ENCODE measurements at places on chromosomes 1 and 21.

DNA sequence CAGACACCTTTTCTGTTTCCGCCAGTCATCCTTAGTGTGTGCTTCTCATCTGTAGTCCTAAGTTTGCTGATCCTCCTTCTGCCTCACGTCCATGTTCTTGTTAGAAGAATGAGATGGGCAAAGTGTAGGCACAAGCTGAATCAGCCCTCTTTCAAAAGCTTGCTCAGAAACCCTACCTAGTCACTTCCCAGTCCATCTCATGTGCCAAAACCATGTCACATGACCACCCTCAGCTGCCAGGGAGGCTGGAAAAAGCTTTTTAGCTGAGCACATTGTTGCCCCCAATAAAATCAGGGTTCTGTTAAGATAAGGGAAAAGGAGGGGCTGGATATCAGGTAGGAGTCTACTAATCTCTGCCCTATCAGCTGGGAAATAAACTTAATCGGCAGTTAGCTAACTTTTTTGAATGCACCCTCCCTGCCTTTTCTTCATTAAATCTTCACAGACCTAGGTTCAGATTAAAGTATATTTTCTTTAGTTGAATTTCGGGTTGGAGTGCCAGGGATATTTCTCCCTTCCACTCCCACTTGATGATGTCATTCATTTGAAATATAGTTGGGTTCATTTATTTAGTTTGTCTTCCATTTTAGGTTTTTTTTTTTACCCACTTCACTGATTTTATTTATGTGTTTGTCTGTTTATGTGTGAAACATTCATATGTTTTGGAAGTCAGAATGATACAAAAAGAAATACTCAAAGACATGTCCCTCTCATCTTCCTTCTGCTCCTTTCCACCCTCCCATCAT lies 129.2 kb downstream of the ROR1 start:
- no peaks in the 10 kb centered on the region for H3K27me3 ChIP-seq
- no peak for DNase-seq
- H3K27ac ChIP-seq = no peak overlapping the region
- H3K4me3 ChIP-seq = no peak overlapping the region

- peak overlapping the region; percentile 92 for H3K27ac ChIP-seq
- no peaks in the 10 kb centered on the region for H3K36me3 ChIP-seq
- H3K4me1 ChIP-seq = peaks cover 23% of the 10 kb centered on the region
- H3K27me3 ChIP-seq = no peaks in the 10 kb centered on the region
- H3K4me3 ChIP-seq = no peak overlapping the region
- peak; percentile 52 for DNase-seq
Observed at GRCh38 chr21:42039470-42039901, 29.3 kb upstream of the ZBTB21 start.

- no peak overlapping the region for H3K4me3 ChIP-seq
- no peak for DNase-seq
- no peaks in the 10 kb centered on the region for H3K27me3 ChIP-seq
- H3K4me1 ChIP-seq = peaks cover 16% of the 10 kb centered on the region
- H3K27ac ChIP-seq = peak overlapping the region; percentile 48
- H3K36me3 ChIP-seq = no peaks in the 10 kb centered on the region
Observed at GRCh38 chr1:31651089-31651420, 6.4 kb upstream of the PEF1 start.

DNA sequence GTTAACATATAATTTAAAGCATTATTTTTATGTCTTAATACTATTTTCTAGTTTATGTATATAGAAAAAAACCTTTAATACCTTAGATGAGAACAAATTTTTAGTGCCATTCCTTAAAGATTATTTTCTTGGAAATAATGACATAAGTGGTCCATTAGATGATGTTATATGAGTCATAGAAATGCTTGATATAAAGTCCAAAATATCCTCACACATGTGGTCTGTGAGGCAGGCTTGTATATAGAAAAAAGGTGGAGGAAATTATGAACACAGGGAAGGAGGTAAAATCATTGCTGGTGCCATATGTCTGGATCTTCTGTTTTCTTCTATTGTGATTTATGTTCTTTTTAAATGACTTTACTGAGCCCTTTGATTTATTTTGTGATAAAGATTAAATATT lies 79.3 kb downstream of the MAP3K7CL start:
- no peak overlapping the region for H3K27ac ChIP-seq
- no peak overlapping the region for H3K4me3 ChIP-seq
- no peaks in the 10 kb centered on the region for H3K27me3 ChIP-seq
- H3K4me1 ChIP-seq = no peaks in the 10 kb centered on the region

DNA sequence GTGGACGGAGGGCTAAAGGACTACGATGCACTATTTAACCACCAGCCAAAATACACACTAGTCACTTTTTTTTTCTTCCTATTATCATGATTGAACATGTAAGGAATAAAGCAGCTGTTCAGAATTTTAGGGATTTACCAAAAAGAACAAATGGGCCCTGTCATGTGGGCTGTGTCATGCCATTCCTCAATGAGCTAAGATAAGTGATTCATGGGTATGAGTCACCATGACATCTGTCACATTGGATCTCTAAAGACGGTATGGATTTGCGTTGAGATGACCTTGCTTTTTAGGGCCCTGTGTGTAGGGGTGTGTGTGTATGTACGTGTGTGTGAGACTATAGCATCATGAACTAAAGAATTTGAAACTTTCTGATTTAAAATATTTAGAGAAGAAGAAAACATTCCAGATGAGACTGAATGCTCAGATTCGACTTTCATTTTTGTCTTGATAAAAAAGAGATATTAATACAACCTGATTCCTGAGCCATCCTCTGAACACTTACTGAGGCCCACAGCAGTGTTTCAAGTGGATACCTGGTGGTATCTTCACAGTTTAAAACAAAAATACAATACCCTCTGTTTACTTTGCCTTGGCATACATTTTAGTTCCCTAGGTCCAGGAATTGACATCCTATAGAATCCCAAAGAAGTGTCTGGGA lies 246.1 kb upstream of the DUSP10 start:
- H3K4me3 ChIP-seq = no peak overlapping the region
- H3K36me3 ChIP-seq = no peaks in the 10 kb centered on the region

DNA sequence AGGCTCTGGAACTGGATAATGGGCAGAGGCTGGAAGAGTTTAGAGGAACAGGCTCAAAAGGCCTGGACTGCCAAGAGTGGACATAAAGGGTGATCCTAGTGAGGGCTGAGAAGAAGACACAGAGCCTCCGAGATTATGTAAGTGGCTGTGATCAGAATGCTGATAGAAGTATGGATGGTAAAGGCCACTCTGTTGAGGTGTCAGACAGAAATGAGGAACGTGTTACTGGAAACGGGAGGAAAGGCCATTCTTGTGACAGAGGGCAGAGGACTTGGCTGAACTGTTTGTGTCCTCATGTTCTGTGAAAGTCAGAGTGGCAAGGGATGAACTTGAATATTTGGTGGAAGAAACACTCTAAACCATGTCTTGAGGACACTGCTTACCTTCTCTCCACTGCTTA lies 6.7 kb upstream of the ABCG1 start:
- H3K27ac ChIP-seq = no peak overlapping the region
- no peak overlapping the region for H3K4me3 ChIP-seq
- no peaks in the 10 kb centered on the region for H3K36me3 ChIP-seq
- H3K27me3 ChIP-seq = no peaks in the 10 kb centered on the region

GRCh38 chr1:12052008-12052573 lies 11.0 kb upstream of the TNFRSF8 start:
- peaks cover 13% of the 10 kb centered on the region for H3K4me1 ChIP-seq
- H3K27me3 ChIP-seq = no peaks in the 10 kb centered on the region
- peak; percentile 85 for DNase-seq

GRCh38 chr1:212512816-212513559 lies 80.3 kb downstream of the NENF start:
- no peak for DNase-seq
- H3K4me1 ChIP-seq = peaks cover 10% of the 10 kb centered on the region
- H3K4me3 ChIP-seq = no peak overlapping the region
- H3K27me3 ChIP-seq = peaks cover 26% of the 10 kb centered on the region

DNA sequence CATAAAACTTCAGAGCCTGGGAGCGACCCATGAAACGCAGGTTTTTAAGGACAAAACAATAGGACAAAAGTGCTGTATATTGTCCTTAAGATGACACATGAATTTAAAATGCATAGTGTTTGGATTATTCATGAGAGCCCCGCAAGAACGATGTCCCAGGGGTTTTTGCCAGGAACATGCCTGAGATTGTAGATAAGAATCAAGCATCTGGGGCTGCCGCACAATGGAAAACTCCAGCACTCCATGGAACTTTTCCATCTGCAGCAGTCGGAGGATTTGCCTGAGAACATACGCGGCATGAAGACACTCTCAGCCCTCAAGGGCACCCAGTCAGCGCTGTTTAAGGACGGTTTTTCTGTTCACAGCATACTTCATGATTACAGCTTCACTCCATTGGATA lies 5.3 kb upstream of the ERG start:
- no peaks in the 10 kb centered on the region for H3K27me3 ChIP-seq
- no peak for DNase-seq
- peaks cover 4% of the 10 kb centered on the region for H3K4me1 ChIP-seq
- H3K27ac ChIP-seq = peak overlapping the region; percentile 76
- H3K4me3 ChIP-seq = no peak overlapping the region

GRCh38 chr1:198929111-198929604 lies 290.3 kb downstream of the PTPRC start:
- H3K36me3 ChIP-seq = no peaks in the 10 kb centered on the region
- no peaks in the 10 kb centered on the region for H3K27me3 ChIP-seq
- no peak overlapping the region for H3K4me3 ChIP-seq
- peak; percentile 30 for DNase-seq

- DNase-seq = peak; percentile 76
- H3K4me3 ChIP-seq = no peak overlapping the region
- peaks cover 13% of the 10 kb centered on the region for H3K27me3 ChIP-seq
- H3K36me3 ChIP-seq = no peaks in the 10 kb centered on the region
Observed at GRCh38 chr1:153355445-153356071, 2.1 kb upstream of the S100A9 start.

- no peaks in the 10 kb centered on the region for H3K36me3 ChIP-seq
- no peaks in the 10 kb centered on the region for H3K4me1 ChIP-seq
- H3K27me3 ChIP-seq = no peaks in the 10 kb centered on the region
- no peak overlapping the region for H3K27ac ChIP-seq
- no peak overlapping the region for H3K4me3 ChIP-seq
- DNase-seq = no peak
Observed at GRCh38 chr1:219153723-219154122, 20.0 kb upstream of the LYPLAL1 start.

DNA sequence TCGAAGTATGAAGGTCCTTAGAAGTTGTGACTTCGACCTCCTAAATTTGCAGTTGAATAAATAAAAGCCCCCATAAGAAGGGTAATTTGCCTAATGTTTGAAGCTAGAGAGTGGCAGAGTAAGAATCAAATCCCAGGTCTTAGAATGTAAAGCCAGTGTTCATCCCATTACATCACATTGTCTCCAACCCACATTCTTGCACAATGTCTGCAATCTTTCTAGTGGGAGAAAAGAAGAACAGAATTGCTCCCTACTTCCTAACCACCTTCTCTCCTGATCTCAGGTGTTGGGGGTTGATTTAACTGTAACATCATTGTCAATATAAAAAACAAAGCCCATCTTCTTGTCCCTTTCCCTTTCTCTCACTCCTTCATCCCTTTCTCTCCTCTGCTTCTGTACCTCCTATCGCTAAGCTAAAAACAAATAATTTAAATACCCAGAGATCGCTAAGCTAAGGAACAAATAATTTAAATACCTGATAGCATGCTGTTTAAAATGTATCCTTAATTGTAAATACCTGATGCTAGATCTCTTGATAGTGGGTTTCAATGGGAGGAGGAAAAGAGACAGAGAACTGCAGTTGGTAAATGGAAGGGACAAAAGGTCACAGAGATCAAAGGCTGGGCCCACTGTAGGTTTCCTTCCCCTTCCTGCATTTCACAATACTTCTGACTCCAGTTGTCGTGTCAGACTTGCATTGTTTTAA lies 32.1 kb upstream of the CCDC190 start:
- H3K4me3 ChIP-seq = no peak overlapping the region
- no peaks in the 10 kb centered on the region for H3K27me3 ChIP-seq
- H3K27ac ChIP-seq = no peak overlapping the region
- H3K36me3 ChIP-seq = no peaks in the 10 kb centered on the region
- peaks cover 9% of the 10 kb centered on the region for H3K4me1 ChIP-seq
- DNase-seq = peak; percentile 40

DNA sequence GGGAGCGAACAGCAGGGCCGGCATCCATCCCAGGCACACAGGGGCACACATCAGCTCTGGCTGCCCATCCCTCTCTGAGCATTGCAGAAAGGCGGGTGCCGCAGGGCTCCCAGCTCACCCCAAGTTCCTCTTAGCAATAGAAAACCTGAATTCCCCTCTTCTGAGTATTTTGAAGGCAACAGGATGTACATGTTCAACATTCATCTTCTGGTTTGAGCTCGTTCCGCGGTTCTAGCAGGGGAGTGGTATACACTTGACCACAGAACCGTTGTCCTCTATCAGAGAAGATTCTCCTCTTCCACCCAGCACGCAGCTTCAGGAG lies 23.6 kb downstream of the ACTA1 start:
- H3K27ac ChIP-seq = no peak overlapping the region
- DNase-seq = no peak
- no peaks in the 10 kb centered on the region for H3K36me3 ChIP-seq
- H3K4me3 ChIP-seq = no peak overlapping the region
